ENCODE measurements at places on chromosomes 2 and 18.

GRCh38 chr2:9424447-9425164 lies 1.2 kb downstream of the CPSF3 start:
- no peak for DNase-seq

DNA sequence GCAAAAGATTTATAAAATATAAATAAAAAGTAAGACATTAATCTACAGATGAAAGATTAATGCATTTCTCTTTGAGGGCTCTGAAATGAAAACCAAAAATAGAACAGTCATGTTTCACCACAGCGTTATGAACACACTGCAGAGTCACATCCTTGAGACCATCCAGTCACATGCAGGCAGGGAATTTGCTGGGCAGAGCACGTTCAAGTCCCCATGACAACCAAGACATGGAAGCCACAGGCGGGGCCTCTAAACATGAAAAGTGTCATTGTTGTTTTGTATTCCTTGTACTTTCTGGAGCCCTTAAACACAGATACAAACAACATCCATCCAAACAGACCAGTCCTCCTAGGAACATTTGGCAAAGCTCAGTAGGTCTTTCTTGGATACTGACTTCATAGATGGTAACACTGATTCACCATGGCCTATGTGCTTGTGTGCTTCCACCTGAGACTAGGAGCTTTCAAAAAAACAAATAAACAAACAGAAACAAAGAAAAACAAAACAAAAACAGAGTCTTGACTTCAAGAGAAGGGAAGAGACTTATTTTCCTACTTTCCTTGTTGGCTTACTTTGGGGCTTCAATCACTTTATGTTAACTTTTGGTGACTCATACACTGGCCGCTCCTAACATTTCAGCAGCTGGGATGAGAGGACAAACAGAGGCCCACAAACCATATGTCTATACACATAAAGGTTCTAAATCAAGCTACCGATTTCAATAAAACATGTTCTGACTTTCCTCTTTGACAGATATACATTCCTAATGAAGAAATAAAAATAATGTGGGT lies 99.5 kb upstream of the CCDC85A start:
- no peak for DNase-seq

GRCh38 chr18:4248686-4249085 lies 206.4 kb downstream of the DLGAP1 start:
- DNase-seq, result no peak

- DNase-seq, result no peak
Observed at GRCh38 chr2:228793116-228793515, 478.0 kb downstream of the PID1 start.

- DNase-seq, result no peak
Observed at GRCh38 chr2:160984426-160985077, 175.7 kb upstream of the TANK start.

DNA sequence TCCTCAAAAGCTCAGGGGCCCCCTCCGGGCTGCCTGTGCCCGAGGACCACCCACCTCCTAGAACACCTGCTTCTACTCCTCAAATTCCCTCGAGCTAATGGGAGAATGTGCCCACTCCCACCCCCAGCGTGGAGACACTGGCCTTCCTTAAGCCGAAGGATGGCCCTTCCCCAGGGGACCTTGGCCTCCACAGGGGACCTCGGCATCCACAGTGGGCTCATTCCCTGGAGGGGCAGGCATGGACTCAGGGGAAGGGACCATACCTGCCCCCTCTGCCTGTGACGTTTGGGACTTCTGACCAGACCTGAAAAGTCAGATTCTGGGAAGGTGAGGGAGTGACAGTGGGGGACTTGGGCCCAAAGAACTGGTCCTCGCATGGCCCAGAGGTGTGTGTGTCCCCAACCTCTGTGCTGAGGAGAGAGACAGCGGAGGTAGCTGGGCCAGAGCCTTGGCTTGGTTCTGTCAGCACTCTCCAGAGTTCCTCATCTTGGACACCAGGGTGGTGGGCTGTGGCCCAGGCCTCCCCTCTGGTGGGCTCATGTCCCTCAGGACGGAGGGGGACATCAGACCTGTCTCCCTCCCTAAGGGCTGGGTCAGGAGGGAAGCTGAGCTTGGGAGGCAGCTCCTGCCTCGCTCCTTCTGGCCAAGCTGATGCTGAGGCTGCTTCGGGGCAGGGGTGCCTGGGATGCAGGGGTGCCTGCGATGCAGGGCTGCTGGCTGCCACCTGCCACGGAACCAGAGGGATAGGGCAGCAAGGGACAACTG lies 240.4 kb downstream of the HAUS1 start:
- DNase-seq, result no peak

DNA sequence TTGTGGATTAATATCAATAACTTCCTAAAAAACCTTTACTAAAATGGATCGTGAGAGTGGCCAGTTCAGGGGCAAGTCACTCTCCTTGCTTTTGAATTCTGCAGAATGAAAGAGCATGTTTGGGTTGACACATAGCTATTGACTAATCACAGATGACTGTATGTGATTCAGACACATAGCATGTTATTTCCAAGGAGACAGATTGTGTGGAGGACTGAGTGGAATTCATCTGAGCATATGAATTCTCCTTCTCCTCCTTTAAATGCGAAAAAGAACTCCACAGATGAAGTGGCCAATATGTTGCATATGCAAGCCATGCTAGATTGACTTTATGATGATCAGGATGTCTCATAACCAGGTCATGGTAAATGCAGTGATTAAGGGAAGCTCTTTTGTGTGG lies 249.4 kb upstream of the FAM98A start:
- DNase-seq, result no peak

DNA sequence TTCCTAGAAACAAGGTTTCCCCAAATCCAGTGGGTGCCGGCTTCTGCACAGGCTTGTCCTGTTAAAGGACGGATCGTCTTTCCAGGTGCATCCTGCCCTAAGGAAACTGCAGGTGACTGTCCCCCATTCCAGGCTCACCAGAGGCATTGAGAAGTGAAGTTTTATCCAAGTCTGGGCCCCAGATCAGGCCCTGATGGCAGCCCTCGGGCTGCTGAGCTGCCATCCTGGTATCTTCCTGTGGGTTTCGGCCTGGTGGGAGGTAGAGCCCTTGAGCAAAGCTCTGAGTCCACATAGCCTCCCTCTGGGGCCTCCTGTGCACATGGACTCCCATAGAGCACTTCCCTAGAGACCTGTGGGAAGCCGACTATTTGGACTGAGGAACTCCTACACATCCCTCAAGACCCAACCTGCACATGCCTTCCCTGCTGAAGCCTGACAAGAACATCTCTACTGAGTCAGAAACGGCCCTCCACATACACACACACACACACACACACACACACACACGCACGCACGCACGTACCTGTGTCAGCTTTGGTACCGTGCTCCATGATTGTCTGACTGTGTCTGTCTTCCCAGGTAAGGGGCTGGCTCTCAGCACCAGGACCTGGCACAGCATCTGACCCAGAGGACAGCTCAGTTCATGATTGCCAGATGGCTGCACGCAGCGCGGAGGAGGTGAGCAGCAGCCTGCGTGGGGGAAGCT lies 16.4 kb downstream of the TNS1 start:
- no peak for DNase-seq

DNA sequence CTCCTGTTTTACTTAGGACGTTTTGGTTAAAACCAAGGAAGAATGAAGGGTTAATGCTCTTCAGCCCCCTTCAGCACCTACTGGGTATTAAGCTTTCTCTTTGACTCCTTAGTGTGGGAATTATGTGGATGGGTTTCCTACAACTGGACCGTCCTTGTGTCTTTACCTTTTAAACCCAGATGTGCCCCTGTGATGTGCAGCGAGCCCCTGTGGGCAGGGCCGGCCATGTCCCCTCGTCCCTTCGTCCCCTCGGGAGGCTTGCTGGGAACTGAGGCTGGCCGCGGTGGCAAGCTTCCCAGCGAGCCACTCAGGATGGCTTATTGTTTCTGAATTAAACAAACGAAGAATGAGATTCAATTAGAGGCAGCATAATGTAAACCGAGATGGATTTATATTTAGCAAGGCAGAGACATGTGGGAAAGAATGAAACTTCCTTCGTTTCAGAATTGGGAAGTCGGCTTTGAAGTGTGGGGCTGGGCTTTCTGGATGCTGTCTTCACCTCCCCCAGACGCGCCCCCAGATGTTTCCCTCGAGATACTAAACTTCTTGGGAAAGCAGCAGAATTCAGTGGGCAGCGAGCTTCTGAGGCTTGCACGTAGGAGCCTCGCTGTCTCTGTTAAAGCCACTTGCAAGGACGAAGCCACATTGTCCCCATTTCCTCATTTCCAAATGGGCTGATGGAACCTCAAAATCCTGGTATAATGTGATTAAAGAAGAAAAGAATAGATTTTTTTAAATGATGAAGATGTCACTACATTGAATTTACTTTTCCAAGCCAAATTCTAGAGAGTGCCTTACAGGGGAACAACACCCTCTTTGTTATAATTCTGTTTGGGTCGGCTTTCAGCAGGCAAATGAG lies 146.0 kb downstream of the VAPA start:
- DNase-seq, result no peak

DNA sequence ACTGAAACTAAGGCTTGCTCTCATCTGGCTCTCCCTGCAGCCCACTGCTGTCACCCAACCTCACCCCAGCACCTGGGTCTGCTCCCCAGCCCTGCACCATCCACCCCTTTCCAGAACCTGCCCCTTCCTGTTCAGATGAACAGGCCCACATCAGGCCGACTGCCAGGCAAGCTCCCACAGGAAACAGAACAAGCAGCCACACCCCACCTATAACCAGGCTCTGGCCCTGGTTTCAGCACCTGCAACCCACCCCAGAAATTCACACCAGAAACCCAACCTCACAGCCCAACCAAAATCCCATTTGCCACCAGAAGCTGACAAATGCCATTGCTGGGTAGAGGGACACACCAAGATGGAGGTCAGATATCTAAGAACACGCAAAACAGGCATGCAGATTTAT lies 159.2 kb upstream of the ID2 start:
- DNase-seq, result no peak

GRCh38 chr2:52558265-52558664 lies 1209.3 kb upstream of the CHAC2 start:
- no peak for DNase-seq
